ENCODE measurements at places on chromosomes 6 and 20. TPM values are rescaled to one million over a fixed set of nuclear protein-coding genes. Genes with fewer than 3 reads are reported as not detected.

SCUBE3 gene
- total RNA-seq = 6.1 TPM

RREB1 gene
- 28.7 TPM for total RNA-seq

LPIN3 gene
- 14.9 TPM for total RNA-seq

MAPK14 gene
- total RNA-seq = 86.5 TPM

EFCAB8 gene
- total RNA-seq = 0.53 TPM

NMBR gene
- 0.27 TPM for total RNA-seq

DAAM2 gene
- total RNA-seq = 15.1 TPM

HSPA12B gene
- total RNA-seq = 3.4 TPM

ALDH8A1 gene
- 11.0 TPM for total RNA-seq

EDEM2 gene
- 27.4 TPM for total RNA-seq

PKHD1 gene
- 3.3 TPM for total RNA-seq

HLA-DOA gene
- total RNA-seq = 1.4 TPM

RIN2 gene
- 39.0 TPM for total RNA-seq

MUC22 gene
- total RNA-seq = 0.03 TPM

PRL gene
- not detected for total RNA-seq

NKX2-4 gene
- not detected for total RNA-seq

POLR1C gene
- 26.1 TPM for total RNA-seq

PERP gene
- 81.8 TPM for total RNA-seq

TRIM10 gene
- 0.12 TPM for total RNA-seq

ZNF165 gene
- total RNA-seq = 9.4 TPM

TIAM2 gene
- total RNA-seq = 11.8 TPM

CDH4 gene
- not detected for total RNA-seq

RBL1 gene
- total RNA-seq = 9.2 TPM

BCAS4 gene
- 12.5 TPM for total RNA-seq

SMLR1 gene
- total RNA-seq = 28.9 TPM

VEGFA gene
- total RNA-seq = 179 TPM

NR2E1 gene
- total RNA-seq = not detected

NOX3 gene
- not detected for total RNA-seq

TLDC2 gene
- 1.6 TPM for total RNA-seq

HRH3 gene
- not detected for total RNA-seq

ZBTB46 gene
- total RNA-seq = 5.2 TPM

TNF gene
- not detected for total RNA-seq
